ENCODE measurements at places on chromosomes 2 and 18.

GRCh38 chr2:44940732-44941464, 604 bp upstream of the SIX3 start:
- DNase-seq = no peak

DNA sequence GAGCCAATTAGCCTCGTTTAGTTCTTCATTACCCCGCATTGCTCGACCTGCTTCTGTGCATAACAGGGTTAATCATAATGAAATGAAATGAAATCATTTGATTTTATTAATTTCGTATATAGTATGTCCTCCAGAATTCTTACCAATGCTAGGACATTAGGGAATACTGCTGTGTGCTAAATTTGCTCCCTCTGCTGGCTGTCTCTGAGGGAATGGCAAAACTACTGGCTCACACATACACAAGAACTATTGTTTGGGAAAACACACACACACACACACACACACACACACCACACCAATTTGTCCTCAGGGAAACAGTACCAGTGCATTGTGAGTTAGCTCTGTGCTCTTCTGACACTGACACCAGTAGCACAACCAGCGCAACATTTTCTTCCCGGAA, 273.3 kb upstream of the TCF4 start:
- no peak for DNase-seq

DNA sequence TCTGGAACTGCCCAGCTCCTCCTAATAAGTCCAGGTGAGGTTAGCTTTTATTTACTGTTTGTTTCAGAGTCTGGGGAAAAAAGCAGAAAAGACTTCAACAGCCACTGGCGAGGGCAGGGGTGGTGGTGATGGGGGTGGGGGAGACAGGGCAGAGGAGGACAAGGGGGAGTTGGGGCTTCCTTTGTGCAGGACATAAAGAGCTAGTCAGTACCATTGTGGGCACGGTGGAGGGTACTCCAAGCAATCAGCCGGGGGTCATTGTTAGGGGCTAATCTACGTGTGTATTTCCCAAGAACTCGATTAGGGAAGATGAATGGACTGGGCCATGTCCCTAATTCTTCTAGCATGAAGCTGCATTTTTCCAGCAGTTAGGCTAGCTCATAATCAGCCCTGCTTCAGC, 2.8 kb upstream of the RAX start:
- DNase-seq = no peak

DNA sequence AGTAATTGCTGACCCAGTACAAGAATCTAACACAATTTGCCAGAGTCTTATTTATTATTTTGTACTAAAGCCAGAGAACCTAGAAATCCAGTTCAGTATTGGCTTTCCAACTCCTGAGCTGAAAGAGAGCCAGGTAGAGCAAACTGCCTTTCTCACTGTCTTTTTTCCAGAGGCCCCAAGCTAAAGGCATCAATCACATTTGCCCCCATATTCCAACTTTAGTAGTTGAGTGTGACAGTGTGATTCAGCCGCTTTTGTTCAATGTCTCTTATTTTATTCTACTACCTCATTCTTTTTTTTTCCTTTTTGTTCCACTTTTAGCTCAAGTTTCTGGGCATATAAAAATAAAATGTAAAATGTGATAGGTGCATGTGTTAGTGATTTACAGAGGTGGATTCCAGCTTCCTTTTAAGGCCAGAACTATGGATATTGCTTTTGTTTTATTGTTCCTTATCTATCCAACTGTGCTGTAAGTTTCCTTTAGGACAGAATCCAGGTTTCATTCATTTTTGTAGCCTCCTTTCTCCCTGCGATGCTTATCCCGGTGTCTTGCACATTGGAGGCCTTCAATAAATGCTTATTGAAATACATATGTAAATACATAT, 153.0 kb downstream of the ZEB2 start:
- no peak for DNase-seq

GRCh38 chr2:223196331-223196730, 144.3 kb downstream of the KCNE4 start:
- DNase-seq = no peak

DNA sequence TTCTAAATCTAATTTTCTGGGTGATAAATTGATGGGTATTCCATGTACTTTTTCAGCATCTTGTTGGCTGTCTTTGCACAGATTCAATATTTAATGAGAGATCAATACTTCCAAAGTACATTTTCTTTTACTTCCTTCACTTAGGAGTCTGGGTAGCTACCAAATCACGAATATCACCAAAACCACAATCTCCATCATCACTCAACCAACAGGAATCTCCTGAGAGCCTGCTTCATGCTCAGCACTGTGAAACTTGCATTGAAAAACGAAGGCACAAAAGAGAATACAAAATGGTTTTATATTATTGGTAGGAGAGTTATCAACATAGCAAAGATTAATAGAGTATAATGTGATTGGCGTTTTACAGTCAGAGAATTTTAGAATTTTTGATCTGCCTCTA, 261.5 kb upstream of the DSEL start:
- no peak for DNase-seq

DNA sequence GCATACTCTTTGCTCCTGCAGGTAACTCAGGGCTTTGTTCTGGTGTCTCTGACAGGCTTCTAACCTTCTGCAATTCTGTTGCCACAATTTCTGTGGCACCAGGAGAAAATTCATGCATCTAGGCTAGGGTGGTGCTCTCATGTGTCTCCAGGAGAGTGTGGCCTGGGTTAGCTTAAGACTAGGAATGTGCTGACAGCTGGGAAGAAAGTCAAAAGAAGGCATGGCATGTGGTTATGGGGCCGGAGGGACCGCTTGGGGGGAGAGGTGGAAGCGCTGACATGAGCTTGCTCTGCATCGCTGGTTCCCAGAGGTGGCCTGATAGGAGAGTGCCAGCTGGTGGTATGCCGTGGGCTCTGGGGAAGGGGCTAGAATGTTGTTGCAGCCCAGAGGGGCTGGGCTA, 173.3 kb upstream of the TNP1 start:
- DNase-seq = no peak

- no peak for DNase-seq
These were observed 189.4 kb upstream of the LHCGR start for GRCh38 chr2:48944956-48945355.

DNA sequence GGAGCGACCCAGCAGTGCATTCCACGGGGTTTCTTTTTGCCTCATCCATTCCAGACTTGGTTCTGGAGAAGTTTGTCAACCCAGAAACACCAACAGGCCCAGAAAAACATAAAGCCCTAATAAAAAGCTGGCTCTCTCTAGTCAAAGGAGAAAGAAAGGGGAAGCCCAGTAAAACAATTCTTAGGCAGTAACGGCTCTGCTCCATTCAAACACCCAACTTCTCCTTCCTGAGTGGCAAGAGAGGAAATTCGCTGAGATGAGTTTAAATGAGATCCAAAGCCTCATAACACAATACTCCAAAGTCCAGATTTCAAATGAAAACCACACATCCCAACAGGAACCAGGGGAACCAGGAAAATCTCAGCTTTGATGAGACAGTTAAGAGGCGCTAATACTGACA, 179.9 kb downstream of the RPIA start:
- DNase-seq = no peak

GRCh38 chr2:192888109-192888508, 693.4 kb upstream of the TMEFF2 start:
- DNase-seq = no peak

GRCh38 chr2:191379375-191379774, 134.2 kb downstream of the MYO1B start:
- DNase-seq = no peak

DNA sequence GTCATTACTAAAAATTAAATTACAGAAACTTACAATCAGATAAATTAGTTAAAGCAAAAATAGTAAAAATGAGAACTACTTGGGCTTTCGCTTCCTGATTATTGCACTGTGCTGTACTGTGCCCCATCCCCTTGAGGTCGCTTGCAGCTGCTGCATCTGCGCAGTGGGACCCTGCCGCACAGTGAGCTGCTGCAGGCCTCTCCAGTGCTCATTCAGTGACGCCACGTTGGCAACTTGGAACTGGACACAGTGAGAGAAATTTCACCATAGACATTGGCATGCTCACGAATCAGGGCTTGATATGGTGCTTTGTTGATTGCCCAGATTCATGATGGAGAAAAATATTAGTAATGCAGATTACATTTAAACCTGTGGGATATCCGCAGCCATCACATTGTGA, 290.8 kb upstream of the MYT1L start:
- DNase-seq = no peak

GRCh38 chr2:176544991-176545956, 276.0 kb downstream of the MTX2 start:
- DNase-seq = no peak

- no peak for DNase-seq
These were observed 11.4 kb upstream of the KCNG2 start for GRCh38 chr18:79786304-79786703.

DNA sequence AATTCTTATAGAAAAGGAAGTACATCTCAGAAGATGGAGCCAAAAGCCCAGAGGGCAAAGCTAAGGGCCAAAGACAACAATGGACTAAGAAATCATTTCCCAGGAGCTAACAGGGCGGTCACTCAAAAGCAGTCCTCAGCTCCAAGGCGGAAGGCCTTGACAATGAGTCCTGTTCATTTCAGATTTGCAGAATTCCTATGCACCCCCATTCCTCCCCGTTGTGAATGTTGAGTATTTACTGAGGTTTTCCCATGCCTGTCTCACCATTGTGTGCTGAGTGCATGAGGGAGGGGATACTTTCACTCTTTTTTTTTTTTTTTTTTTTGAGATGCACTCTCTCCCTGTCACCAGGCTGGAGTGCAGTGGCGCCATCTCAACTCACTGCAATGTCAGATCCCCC, 18.8 kb upstream of the DTNB start:
- DNase-seq = no peak

DNA sequence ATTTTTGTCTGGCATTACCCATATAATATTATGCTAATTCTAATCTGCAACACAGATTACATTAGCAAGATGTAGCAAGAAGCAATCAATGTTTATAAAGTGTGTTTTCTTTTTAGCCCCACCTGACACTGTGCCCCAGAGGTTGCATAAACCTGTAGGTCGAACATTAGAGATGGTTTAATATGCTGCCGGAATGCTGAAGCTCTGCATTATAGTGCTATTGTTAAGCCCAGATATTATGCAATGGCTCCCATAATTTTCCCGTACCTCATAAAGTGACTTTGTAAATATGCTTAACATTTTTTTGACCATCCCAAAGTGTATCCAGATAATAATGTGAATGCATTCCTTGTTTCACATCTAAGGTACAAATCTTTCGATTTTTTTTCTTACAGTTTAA, 109.3 kb upstream of the MAP4K3 start:
- no peak for DNase-seq

DNA sequence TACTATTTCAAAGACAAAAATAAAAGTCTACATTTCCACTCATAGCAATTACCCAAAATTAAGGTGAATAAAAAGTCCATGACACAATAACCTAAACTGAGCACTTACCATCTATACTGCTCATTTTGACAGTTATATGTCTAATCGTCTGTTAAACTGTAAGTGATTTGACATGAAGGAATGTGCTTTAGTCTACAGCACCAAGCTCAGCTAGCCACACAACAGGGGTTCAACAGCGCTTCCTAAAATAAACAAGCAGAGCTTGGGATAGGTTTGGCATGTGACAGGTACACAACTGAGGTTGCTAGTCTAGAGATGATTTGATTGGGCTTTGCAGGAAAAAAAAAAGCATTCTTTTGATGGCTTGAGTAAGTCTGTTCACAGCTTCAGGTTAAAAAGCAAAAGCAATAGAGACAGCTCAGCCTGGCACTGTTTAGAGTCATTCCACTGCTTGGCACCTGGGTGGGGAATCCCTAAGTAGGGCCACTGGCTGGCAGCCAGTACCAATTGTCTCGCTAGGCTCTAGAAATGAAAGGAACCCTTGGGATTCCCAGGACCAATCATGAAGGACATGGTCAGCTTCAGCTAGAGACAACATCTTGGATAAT, 78.6 kb downstream of the BARD1 start:
- no peak for DNase-seq

DNA sequence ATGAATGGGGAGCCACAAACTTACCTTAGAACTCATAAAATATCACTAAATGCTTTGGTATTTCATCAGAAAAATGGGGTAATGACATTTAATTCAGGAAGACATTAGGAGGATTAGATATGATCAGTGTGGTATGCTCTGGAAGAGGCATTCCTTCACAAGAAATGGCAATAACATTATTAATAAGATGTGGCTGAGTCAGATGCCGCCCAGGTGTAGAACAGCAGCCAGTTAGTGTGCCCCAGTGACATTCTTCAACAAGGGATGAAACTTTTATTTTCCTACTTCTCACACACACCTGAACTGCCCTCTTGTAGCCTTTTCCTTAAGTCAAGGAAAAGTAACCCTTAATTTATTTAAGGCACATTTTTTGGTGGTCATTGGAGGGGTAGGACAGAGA, 69.2 kb upstream of the DYNAP start:
- DNase-seq = no peak

GRCh38 chr2:209463226-209463625, 39.4 kb downstream of the MAP2 start:
- DNase-seq = no peak

- no peak for DNase-seq
These were observed at the start of gene OTOS for GRCh38 chr2:240140511-240140910. TSS of gene OTOS (minus strand) at chr2:240140658. CDS start at chr2:240140326, 332 bp downstream.

DNA sequence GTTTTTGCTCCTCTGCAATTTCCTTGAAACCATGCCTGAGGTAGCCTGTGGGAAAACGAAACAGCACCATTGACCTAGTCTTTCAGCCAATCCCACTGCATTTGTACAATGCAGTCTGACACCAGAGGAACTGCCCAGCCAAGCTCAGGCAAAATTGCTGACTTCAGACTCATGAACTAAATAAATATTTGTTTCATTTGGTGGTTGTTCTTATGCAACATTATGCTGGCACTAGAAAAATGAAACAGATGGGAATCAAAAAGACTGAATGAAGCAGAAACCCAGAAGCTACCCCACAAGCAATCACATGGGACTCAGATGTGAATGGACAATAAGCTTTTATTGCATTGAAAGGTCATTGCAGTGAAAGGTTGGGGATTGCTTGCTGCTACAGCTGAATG, 1.7 kb downstream of the NAT8 start:
- no peak for DNase-seq

- DNase-seq = no peak
These were observed 71.0 kb upstream of the CYP1B1 start for GRCh38 chr2:38146907-38147307.

GRCh38 chr2:172783165-172783898, 47.7 kb downstream of the RAPGEF4 start:
- DNase-seq = no peak

- DNase-seq = no peak
These were observed 293.5 kb downstream of the ARHGAP15 start for GRCh38 chr2:143422681-143423080.

- no peak for DNase-seq
These were observed 36.5 kb upstream of the INPP4A start for GRCh38 chr2:98408155-98408554.

GRCh38 chr2:70995426-70995729, 705 bp upstream of the TEX261 start:
- DNase-seq = no peak

Measured in activated CD8-positive, alpha-beta memory T cell treated with anti-CD3 and anti-CD28 coated beads for 1 hour (primary cell).